Cerebellum (tissue), 4 donors: ENCODE measurements at places on chromosomes 11 and 22. TPM values are rescaled to one million over a fixed set of nuclear protein-coding genes. Genes with fewer than 3 reads are reported as not detected.

The GAS2 gene
- 8.3 TPM for total RNA-seq

The HYOU1 gene
- 39.9 TPM for total RNA-seq

The VSIG2 gene
- total RNA-seq, result 0.27 TPM

The HORMAD2 gene
- 0.27 TPM for total RNA-seq

The KRTAP5-9 gene
- total RNA-seq, result not detected

The MUC6 gene
- under 0.01 TPM for total RNA-seq
